ENCODE measurements at places on chromosomes 5 and 9.

DNA sequence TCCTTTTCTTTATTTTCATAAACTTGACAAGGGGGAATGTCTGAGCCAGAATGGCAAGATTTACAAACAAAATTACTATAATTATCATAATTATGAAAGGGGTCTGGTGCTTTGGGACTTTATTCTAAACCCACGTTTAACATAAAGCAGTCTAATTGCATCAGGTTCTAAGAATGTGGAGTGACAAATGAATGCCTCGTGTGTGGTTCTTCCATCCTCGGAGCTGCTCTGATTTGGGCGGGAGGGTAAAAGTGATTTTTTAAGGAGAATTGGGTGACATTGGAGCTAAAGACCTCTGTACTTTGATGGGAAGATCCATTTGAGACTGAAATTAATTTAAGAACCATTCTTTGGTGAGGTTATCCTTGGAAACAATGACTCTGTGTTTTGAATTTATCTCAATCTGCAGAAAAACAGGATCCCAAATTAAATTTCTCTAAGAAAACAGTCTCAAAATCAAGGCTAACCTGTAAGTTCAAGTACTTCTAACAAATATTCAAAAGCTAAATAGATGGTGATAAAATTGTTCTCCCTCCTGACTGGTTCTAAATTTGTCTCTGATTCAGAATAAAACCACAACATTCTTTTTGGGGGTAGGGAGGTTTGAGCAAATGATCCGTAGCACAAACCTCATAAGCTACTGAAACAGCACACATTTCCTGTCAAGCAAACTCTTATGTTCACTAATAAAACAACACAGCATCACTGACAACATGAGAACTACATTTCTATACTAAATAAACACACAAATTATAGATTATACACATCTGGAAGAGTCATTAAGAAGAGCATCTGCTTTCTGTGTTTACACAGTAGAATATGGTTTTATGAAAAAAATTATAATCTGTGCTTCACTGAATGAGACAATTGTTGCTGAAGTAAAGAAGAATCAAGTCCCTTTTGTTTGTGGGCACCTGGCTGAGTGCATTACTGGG, 85.5 kb downstream of the DCP2 start:
- DNase-seq: no peak

DNA sequence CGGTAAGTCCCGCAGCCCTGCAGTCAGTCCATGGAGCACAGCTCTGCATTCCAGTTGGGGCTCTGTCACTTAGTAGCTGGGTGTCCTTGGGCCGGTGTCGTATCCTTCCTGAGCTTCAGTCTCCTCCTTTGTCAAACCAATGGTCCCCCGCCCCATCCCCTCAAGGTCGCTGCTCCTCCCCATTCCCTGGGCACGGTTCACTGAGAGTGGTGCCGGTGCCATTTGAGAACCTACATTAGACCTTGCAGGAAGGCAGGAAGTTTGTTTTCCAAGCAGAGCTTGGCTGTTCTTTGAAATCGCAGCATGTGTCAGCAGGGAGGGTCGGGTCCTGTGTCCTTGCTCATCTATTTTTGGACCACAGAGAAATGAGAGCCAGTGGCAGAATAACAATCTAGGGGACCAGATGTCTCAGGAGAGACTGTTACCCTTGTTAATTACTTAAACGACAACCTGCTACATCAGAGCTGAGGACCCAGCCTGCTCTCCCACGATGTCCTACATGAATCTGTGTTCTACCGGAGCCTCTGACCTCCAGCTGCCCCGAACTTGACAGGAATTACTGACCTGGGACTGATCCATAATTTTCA, 21.7 kb upstream of the BARHL1 start:
- DNase-seq: no peak

GRCh38 chr5:173901705-173902104, 13.6 kb downstream of the CPEB4 start:
- DNase-seq: no peak

DNA sequence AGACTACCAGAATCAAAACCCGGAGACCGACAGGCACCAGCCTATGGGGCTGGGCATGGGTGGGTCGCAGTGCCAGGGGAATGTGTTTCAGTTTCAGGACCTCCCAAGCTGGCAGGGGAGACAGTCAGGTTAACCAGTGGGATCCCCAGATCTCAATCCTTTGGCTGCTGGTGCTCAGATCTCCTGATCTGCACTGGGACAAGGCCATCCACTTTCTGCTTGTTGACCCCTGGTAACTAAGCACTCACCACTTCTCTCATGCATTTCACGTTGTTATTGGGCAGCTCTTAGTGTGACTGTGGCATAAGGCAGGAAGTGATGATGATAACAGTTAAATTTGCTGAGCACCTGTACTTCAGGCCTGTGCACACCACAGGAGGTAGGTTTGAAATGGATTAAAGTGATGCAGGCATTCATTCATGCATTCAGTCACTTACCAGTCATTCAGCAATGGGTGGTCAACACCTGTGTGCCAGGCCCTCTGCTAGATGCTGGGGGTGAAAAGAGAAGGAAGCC, 42.1 kb upstream of the STXBP1 start:
- DNase-seq: no peak

DNA sequence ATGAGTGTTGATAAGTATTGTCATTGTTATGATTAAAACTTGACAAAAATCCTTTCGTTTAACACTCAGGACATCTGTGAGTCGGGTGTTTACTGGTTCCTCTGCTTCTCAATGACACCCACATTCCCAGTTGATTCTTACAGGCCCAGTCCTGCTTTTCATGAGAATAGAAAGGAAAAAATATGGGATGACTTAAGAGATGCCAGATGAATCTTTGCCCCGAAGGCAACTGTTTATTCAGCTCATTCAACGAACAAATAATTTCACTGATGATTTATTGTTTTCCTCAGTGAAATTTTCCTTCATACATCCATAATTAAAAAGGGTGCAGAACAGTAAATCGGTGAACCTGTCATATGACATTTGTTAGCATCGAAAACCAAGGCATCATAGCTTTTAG, 452.4 kb upstream of the WWC1 start:
- DNase-seq: no peak

GRCh38 chr9:132169672-132170392, 8.0 kb downstream of the NTNG2 start:
- peak; percentile 26 for DNase-seq

GRCh38 chr9:120446671-120447070, 133.3 kb downstream of the CDK5RAP2 start:
- DNase-seq: no peak

GRCh38 chr9:29212397-29213387, 1639.4 kb upstream of the C9orf72 start:
- no peak for DNase-seq

DNA sequence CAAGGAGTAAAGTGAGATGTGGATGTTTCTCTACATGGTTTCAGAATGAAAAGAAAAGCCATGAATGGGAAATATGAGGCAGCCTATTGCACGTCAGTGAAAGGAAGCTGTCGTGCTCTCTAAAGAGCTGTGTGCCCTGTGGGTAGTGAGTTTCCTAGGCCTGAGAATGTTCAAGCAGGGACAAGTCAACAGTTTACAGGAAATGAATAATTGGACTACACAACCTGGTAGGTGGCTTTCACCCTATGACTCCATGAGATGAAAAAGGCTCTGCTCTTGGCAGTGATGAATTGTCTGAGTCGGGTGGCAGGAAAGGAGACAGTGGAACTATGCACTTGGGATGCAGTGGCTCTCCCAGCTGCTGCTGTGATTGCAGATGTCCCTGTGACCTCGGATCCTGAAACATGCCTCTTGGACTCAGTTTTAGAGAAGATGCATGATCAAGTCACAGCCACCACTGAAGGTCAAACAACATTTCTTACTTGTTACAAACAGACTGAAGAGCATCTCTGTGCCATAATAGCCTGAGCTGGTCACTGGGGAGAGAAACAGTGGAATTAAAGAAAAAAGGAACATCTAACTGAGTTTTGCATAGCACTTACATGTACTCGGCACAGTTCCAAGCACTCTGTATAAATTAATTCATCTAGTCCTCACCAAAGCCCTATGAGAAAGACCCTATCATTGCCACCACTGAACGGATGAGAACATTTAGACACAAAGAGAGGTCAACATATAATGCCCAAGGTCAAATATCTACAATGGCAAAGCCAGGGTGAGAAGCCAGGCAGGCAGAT, 293.7 kb downstream of the SPOCK1 start:
- no peak for DNase-seq

- peak; percentile 27 for DNase-seq
Measured at GRCh38 chr9:14433351-14434157, 119.6 kb upstream of the NFIB start.

GRCh38 chr5:91049800-91050199, 333.3 kb downstream of the ARRDC3 start:
- no peak for DNase-seq

GRCh38 chr9:8492024-8492423, 692.4 kb upstream of the DMAC1 start:
- DNase-seq: no peak

GRCh38 chr9:112403614-112404201, 23.8 kb downstream of the HSDL2 start:
- DNase-seq: no peak

DNA sequence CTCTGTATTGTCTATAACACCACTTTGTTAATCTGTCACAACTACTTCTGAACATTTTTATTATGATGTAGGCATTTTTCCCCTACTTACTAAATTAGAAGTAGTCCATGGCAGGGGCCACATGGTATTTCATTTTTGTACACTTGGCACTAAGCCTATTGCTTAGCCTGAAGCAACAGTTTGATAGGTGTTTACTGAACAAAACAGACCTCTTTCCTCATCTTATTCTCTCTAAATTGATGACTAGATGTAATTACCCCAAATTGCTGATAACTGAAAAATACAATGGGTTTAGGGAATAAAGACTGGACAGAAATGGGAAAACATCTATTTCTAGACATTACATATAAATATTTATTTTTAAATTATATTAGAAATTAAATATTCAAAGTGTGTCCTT, 633.8 kb downstream of the SLCO4C1 start:
- DNase-seq: no peak

DNA sequence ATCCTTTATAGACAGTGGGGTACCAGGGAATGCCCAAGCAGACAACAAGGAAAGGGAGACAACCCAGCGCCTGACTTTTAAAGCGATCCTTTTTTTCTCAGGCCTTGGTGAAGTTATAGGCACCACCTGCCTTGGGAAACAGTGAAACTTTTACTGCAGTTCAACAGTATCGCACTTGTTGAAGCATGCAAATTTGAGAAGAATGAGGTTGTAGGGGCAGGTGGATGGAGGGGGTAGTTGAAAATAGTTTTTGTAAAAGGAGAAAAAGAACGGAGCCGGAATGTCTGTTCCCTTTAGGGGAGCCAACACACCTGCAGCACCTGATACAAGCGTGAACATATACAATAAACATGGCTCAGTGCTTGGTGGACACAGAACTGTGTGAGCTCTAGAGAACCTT, 190.2 kb upstream of the NR3C1 start:
- DNase-seq: no peak

- no peak for DNase-seq
Measured at GRCh38 chr5:96780626-96781025, 27.1 kb downstream of the ERAP1 start.

GRCh38 chr9:26219961-26220360, 541.7 kb upstream of the TUSC1 start:
- no peak for DNase-seq

- no peak for DNase-seq
Measured at GRCh38 chr5:3954633-3955032, 359.0 kb downstream of the IRX1 start.

DNA sequence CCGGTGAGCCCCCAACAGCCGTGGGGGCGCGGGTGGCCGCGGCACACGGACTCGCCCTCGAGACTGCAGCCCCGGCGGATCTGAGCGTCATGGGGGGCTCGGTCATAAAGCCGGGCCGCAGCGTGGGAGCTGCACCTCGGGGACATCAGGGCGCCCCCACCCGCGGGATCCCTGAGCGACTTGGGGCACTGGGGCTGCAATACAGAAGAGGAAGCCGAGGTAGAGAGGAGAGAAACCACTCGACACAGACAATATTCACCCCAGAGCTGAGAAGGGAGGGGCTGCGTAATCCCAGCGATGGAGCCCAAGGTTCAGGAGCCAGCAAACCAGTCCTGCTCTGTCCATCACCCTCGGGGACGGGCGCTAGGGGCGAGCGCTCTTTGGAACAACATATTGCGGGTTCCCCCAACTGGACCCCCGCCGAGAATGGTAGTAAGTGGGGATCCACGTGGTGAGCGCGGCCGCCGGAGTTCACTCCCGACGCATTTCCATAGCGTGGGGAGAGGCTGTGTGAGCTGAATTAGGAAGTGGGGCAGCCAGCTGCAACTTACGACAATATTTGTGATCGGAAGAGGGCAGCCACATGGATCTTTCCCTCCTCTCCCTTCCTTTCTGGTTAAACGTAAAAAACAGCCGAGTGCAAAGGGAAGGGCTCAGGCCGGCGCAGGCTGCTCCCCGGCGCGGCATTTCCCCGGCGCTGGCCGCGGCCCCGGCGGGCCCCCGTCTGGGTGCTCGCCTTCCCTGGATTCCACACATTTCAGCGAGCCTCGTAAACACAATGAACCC, 9.9 kb downstream of the PTCH1 start:
- peak; percentile 78 for DNase-seq

DNA sequence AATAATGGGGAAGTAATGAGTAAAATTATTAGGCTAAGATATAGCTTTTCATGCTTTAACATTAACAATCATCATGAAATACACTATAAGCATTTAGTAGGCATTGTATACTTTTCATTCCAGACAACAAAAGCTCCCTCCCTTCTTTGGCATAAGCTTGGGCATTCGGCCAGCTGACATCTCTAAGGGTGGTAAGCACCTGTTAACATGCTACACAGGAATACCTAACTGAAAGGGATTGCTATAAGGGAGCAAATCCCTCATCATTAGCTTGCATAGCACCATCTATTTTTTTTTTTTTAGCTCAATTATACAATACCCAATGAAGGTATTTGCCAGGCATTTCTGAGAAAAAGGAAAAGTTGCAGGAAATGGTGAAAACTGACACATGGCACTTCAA, 16.6 kb downstream of the STRBP start:
- DNase-seq: no peak

DNA sequence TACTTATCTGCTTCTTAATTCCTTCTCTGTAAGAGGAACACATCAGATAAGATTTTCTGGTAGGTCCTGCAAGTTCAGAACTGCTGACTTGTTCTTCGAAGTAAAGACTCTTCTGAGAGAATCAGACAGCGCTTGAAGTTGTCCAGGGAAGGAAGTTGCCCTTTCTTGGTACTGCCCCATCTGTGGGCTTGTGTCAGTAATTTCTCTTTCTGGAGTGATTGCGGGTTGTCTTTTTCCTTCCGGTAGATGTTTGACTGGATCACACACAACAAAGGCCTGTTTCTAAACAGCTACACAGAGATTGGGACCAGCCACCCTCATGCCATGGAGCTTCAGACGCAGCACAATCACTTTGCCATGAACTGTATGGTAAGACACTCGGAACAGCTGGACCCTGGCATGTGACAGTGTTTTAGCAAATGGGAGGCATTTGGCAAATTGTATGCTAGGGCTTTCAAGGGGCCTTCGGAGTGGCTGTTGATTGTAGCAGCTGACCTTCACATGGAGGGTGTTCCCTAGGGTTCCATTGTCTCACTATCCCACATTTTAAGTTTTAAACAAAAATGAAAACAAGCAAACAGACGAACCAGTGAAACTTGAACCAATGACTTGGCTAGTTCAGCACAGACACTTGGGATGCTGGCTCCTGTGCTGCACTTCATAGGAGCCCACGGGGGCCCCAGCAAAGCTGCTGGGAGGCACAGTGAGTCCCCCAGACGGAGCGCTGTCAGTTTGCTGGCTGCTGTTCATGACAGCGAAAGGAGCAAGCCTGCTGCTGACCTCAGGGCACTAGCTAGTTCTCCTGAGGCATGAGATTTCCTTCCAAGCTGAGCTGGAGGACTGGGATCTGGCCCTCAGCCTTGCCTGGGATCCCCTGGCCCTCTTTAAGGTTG, 149.9 kb downstream of the TRIO start:
- no peak for DNase-seq

- DNase-seq: no peak
Measured at GRCh38 chr5:122015471-122015870, 53.7 kb downstream of the SRFBP1 start.

Measured in anterior cingulate cortex (tissue), 58 donors.